RPMI7951 (cell line): ENCODE measurements at places on chromosomes 12 and 14. TPM values are rescaled to one million over a fixed set of nuclear protein-coding genes. Genes with fewer than 3 reads are reported as not detected.

DNA sequence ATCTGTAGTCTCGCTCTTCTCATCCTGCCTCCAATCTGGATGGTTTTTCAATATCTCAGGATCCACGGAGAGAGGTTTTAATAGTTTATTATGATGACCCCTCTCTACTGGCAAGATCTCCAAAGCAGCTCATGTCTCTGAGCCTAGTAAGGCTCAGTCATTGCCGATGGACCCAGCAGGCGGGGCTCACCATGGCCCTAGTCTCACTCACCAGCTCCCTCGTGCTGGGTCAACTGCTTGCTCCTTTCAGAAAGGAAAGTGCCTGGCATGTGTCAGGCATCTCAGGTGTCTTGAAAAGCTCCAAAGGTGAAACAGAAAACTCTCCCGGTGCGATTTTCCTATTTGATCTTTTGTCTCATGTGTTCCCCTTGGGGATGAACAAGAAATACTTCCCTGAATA lies 179.0 kb downstream of the CALM1 start:
- no peak for DNase-seq

- DNase-seq = peak; percentile 90
These were observed 18.5 kb upstream of the DUSP6 start for GRCh38 chr12:89370850-89371249.

GRCh38 chr14:63342371-63342770 lies 23.6 kb upstream of the GPHB5 start:
- no peak for DNase-seq

DNA sequence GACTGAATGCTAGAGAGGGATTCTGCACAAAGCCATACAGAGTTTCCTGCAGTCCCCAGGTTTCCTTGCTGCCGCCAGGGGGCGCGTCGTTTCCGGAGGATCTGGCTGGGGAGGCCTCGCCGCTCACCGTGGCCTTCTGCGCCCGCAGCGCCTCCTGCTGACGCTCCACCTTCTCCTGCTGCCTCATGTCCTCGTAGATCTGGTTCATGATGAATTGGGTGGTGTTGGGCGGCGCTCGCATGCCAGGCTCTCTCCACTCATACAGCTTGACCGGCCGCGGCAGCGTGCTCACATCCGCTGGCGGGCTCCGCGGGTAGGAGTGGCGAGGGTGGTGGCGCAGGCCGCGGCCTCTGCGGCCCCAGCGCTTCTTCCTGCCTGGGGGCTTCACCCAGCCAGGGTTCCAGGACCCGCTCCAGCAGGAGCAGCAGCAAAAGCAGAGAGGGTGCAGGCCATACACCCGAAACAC lies 987 bp downstream of the CCER1 start:
- DNase-seq = no peak

- DNase-seq = peak; percentile 32
These were observed 40.6 kb downstream of the SUPT16H start for GRCh38 chr14:21343035-21343794.

GRCh38 chr14:70398706-70399431 lies 18.0 kb downstream of the SYNJ2BP start:
- DNase-seq = no peak

DNA sequence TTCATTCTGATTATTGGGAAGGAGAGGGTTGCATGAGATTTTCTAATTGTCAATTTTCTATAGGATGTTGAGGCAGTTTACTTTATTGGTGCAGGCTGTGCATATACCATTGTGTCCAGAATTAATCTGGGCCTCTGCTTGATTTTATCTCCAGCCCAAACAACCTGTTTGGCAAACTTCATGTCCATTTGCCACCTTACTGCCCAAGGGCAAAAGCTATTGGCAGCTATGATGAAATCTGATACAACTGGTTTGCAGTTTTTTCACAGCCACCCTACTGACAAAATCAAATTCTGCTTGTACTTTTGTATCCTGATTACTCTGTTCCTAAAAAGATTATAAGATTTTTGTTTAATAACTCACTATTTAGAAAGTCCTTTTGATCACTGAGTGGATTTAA lies 789.2 kb upstream of the FBXO33 start:
- no peak for DNase-seq

DNA sequence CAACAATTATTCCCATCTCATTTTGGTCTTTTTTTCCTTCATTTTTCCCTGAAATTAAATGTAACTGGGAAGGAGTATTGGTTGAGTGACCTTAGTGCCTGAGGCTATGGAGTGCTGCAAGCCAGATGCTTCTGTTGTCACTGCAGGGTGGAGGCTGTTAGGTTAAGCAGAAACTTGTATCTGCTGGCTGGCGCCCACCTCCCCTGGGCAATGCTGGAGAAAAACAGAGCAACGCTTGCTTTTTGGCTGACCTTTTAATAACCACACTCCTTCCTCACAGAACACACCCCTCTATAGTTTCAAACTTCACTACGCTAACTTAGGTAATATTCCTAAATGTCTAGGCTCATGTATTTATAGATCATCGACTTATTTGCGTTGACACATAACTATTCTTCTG lies 583.5 kb upstream of the NOVA1 start:
- no peak for DNase-seq

GRCh38 chr12:103821773-103822172 lies 19.3 kb downstream of the NT5DC3 start:
- no peak for DNase-seq

GRCh38 chr12:31008961-31009840 lies 64.5 kb upstream of the DDX11 start:
- DNase-seq = no peak

DNA sequence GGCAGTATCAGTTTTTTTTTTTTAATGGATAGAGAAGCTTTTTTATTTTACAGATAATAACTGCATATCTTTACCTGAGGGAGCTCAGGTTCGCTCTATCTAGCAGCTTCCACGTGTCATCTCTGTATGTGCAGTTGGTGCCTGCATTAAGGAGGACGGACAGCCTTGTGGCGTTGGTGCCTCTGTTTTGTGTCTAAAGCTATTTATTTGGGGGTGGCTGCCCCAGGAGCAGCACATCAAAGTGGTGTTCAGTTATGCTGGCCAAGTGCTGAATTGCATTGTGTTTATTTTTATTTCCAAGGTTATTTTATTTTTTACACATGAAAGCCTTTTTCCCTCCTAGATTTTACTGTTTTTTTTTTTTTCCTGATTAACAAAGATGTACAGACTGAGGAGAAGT lies 59.7 kb downstream of the RASSF3 start:
- no peak for DNase-seq

GRCh38 chr12:65791400-65791799 lies 32.9 kb upstream of the HMGA2 start:
- DNase-seq = no peak

GRCh38 chr14:77804592-77804991 lies 4.7 kb downstream of the ADCK1 start:
- DNase-seq = no peak

GRCh38 chr14:23182372-23183157 lies 895 bp downstream of the SLC7A8 start:
- DNase-seq = no peak

GRCh38 chr12:130832561-130833209 lies 6.4 kb downstream of the STX2 start:
- DNase-seq = peak; percentile 31

DNA sequence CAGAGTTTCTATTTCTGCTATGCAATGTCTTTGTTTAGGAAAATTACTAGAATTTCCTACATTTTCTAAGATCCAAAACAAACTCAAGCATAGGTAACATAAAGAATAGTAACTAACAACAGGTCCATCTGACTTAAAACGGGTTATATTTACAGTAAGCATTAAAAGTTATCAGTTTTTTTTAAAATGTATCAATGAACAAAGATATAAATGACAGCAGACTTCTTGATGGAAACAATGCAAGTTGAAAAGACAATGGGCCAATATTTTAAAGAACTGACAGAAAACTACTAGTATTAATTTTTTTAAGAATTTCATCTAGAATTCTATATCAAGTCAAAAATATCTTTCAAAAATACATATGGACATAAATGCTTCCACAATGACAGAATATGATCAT lies 367.1 kb upstream of the MGAT4C start:
- no peak for DNase-seq

- peak; percentile 79 for DNase-seq
These were observed 178.1 kb upstream of the DDHD1 start for GRCh38 chr14:53331247-53331646.

DNA sequence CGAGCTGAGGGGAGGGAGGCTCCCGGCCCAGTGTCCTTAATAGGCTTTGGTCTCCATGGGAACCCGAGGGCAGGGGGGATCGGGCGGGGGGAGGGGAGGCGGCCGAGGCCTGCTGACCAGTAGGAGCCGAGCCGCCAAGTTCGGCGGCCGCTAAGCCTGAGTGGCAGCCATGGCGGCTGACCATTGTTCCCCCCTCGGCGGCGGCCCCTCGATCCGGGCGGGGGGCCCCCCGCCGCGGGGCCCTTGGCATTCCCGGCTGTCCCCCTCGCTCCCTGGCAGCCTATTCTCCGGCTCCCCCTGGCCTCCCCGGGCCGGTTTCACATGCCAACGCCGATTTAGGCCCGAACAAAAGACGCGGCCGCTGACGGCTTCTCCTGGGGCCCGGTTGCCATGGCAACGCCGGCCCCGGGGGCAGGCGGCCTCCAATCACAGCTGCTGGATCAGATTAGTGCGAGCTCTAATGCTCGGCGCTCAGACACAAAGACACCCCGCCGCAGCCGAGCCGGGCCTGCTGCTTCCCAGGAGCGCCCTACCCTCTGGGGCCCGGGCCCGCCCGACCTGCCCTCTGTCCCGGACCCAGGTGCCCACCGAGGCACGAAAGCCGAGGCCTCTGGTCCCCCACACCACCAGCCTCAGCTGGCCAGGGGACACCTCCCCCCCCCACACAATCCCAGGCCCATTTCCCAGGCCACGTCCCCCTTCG lies 7.3 kb downstream of the MSI1 start:
- peak; percentile 66 for DNase-seq

- DNase-seq = no peak
These were observed 15.6 kb downstream of the JDP2 start for GRCh38 chr14:75443203-75443969.

GRCh38 chr12:24212496-24212895 lies 263.0 kb upstream of the SOX5 start:
- no peak for DNase-seq

DNA sequence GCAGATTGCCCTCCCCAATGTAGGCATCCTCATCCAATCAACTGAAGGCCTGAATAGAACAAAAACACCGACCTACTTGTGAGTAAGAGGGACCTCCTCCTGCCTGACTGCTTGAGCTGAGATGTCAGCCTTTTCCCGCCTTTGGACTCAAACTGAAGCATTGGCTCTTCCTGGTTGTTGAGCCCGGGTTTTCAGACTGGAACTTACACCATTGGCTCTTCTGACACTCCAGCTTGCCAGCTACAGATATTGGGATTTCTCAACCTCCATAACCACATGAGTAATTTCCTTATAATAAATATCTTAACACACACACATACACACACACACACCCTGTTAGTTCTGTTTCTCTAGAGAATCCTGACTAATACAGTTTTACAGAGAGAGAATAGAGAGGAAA lies 173.4 kb upstream of the NTF3 start:
- peak; percentile 59 for DNase-seq

- no peak for DNase-seq
These were observed 55.8 kb downstream of the STX2 start for GRCh38 chr12:130783110-130783715.

The SRRM4 gene
- not detected in 2 replicates for total RNA-seq

The DHH gene
- not detected in 2 replicates for total RNA-seq

The INSM2 gene
- not detected in 2 replicates for total RNA-seq

The KITLG gene
- 4.7 and 5.4 TPM in 2 replicates for total RNA-seq

The DAAM1 gene
- 8.7 and 27.4 TPM in 2 replicates for total RNA-seq

The AICDA gene
- not detected in 2 replicates for total RNA-seq

The ADCY4 gene
- total RNA-seq = not detected in 2 replicates

The KRT2 gene
- not detected in 2 replicates for total RNA-seq

The KCNA5 gene
- total RNA-seq = not detected in 2 replicates

The ALDH1L2 gene
- 6.7 and 13.8 TPM in 2 replicates for total RNA-seq

The SLC41A2 gene
- 10.9 and 13.6 TPM in 2 replicates for total RNA-seq

The CKAP4 gene
- total RNA-seq = 61.0 and 67.1 TPM in 2 replicates
